Hematopoietic multipotent progenitor cell treated with erythropoietin and hydrocortisone succinate and interleukin-3 and kit ligand, for 8 days (in vitro differentiated cells): ENCODE measurements at places on chromosomes 1 and 21.
A peak's percentile ranks its signal among the peaks of the same experiment; 100 is the strongest.

DNA sequence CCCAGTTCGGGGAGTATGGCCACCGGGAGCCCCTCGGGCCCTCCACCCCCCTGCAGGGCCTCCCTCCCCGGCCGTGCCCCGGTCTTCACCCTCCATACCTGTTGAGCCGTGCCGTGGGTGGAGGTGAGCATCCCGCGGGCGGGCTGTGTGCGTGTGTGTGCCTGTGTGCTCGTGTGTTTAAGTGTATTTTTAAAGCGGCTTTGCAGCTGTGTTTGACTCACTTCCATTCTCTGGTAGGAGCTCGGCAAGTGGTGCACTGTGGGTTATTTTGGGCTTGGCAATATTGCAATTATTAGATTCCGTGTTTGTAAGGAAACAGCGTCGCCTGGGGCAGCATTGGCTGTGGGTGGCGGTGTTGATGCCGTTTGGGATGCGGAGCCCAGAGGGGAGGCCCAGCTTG is 20.3 kb upstream of the PLCH2 start:
- DNase-seq = no peak

GRCh38 chr1:227396539-227397353 is 78.5 kb upstream of the CDC42BPA start:
- peak; percentile 99 for DNase-seq

DNA sequence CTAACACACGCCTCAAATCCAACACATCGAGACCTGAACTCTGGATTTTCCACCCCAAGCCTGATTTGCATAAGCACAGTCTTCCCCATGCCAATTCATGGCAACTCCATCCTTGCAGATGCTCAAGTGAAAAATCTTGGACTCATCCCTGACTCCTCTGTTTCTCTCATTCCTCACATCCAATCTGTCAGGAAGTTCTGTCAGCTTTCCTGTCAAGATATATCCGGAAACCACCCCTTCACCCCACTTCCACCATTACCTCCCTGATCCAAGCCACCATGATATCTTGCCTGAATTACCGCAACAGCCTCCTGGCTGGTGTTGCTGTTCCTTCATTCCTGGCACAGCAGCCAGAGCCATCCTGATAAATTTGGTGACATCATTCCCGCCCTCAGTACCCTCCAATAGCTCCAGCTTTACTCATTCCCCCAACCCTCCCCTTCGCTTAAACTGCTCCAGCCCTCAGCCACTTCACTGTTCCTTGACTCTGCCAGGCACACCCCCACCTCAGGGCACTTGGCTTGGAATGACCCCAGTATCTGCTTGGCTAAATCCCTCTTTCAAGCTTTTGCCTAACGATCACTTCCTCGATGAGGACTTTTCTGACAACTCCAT is 17.4 kb downstream of the TCEA3 start:
- no peak for DNase-seq

- DNase-seq = peak; percentile 53
Measured at GRCh38 chr1:61171346-61171745, 89.0 kb downstream of the NFIA start.

DNA sequence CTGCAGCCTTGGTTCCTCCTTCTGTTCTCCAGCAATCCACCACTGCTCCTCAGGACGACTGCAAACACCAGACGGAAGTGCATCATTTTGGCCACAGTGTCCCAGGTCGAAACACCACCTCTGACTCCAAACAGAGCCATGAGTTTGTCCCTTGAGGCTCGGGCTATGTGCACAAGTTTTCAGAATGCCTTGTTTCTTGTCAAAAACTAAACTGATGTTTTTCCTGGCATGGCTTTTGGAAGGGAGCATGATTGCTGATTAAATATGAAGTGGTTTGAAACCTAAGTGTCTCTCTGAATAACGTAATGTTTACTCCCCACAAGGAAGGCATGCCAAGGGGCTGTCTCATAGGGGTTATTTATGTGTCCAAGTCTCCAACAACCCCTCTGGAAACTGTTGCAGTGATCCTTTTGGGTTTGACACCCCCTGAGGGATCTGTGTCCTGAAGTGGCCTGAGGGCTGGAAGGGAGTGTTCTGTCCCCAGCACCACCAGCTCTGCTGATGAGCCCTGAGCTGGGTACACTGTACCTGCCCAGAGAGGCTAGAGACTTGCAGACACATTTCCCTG is 132.7 kb downstream of the PLPP3 start:
- no peak for DNase-seq

DNA sequence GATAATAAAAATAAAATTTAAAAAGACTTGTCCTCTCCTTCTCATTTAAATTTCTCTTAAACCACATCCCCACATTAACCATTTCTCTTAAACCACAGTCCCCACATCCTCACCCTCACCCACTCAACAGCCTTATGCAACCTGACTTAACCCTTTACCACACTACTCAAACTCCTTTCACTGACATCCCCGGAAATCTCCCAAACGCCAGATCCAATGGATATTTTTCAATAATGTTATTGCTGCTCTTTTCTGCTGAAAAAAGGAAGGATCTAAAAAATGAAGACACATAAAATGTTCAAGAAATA is 54.2 kb upstream of the EEIG2 start:
- DNase-seq = no peak
